ENCODE measurements at places on chromosomes 1 and 21.

DNA sequence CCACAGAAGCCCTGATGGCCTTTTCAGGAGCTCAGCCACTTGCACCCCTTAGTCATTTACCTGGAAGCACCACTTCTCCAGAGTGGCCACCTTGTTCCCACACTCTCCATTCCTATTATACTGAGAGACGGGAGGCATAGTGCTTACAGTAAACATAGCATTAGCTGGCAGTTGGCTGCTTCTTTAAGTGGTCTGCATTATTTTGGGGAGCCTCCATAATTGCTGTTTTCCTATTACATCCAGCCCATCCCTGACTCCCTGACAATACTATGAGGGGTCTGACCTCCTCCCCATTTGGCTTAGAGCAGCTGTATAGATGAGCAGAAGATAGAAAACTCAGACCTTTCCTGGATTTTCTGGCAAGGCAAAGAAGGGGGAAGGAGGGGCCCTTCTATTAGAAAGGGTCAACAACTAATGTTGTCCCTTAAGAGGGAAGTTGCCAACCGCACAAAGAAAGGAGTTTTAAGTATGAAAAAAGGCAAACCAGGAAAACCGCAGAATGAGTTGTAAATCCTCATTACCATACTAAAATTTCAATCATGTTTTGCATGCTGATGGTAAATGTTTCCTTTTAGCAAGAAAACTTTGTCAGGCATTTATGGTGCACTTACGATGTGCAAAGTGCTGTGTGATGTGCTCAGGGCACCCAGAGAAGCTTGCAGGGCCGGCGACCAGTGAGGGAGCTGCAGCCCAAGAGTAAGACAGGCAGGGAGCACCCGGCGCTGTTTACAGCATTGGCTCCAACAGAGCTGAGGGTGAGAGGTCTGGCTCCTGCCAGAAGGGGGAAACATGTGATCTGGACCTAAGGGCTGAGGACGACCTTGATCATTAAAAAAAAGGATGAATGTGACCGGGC, 167.3 kb downstream of the ZZZ3 start:
- DNase-seq = no peak

GRCh38 chr1:116997066-116997465, 4.5 kb upstream of the CD101 start:
- DNase-seq = no peak

GRCh38 chr1:29971703-29972102, 735.4 kb downstream of the PTPRU start:
- no peak for DNase-seq

DNA sequence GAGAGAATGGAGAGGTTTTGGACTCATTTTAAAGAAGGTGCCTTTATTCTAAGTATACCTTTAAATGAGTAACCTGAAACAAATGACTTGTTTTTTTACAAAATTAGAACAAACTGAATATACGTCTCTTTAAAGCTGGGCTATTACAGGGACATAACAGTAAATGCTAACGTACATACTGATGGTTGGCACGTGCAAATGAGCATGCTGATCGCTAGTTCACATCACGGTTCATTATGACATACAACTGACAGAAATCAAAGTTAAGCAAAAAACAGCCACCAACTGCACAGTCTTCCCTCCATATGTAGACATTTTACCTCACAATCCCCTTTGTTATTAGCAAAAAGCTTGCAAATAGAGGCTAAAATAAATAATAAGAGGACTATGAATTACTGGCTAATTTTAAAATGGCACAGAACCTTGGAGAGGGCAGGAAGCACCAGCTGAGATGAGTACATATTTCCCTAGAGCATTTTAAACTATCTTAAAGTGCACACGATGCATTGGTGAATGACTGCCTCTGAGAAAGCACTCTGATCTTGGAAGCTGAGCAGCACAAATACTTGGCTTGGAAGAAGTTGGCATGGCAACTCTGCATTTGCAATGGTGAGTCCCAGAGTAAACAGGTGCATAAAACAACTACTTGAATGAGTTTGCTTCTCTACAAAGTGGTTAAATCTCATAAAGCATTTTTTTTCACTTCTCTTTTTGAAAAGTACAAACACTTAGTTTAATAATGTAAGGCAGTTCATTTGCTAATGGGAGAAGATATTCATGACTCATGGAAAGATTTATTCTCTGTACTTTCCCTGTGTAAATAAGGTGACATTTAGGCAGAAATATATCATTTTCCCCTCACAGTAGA, 204.7 kb downstream of the LHX8 start:
- DNase-seq = no peak

GRCh38 chr1:46517010-46517600, 27.5 kb downstream of the DMBX1 start:
- DNase-seq = no peak

DNA sequence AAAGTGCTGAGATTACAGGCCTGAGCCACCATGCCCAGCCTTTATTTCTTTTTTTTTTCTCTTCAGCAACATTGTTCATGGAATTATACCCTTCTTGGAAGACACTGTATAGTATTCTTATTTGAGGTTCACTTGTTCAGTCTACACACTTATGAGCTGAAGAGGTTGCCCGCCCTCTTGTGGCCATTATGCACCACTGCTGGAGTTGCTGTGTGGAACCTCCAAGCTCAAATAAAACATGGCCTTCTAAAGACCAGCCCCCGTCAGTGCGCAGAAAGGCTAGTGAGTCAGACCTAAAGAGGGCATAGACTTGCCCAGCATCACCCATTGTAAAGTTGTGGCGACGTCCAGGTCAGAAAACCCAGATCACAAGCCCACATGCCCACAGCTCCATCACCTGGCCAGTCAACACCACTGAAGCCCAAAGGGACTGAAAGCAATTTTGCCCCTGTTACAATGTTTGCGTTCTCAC, 20.4 kb downstream of the LURAP1 start:
- DNase-seq = peak; percentile 30

DNA sequence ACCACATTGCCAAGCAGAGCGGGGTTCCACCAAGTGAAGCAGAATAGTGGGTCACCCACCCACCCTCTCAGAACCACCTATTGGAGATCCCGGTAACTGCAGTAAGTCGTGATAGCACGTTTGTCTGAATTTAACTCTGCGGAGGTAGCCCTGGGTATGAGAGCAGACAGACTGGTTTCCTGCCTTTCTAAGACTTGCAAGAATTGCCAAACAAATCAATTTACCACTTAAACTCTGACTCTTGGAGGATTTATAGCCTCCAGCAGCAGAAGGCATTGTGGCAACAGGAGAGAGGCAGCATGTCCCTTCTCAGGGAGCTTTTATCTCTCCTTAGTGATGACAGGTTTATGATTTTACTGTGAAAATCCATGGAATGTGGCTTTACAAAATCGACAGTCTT, 287.9 kb upstream of the FMN2 start:
- no peak for DNase-seq

- no peak for DNase-seq
Measured at GRCh38 chr21:45950740-45951515, 30.6 kb upstream of the COL6A1 start.

GRCh38 chr1:145425436-145426029, at the start of gene NBPF20:
NBPF20 (minus strand) TSS chr1:145425603; CDS start chr1:145405272, 20,331 bp downstream.
- DNase-seq = peak; percentile 75

GRCh38 chr1:229729916-229730315, 103.9 kb downstream of the URB2 start:
- DNase-seq = no peak

- DNase-seq = no peak
Measured at GRCh38 chr1:25110485-25110884, 121.8 kb downstream of the SYF2 start.

- DNase-seq = no peak
Measured at GRCh38 chr21:41197582-41197981, 29.6 kb downstream of the BACE2 start.

DNA sequence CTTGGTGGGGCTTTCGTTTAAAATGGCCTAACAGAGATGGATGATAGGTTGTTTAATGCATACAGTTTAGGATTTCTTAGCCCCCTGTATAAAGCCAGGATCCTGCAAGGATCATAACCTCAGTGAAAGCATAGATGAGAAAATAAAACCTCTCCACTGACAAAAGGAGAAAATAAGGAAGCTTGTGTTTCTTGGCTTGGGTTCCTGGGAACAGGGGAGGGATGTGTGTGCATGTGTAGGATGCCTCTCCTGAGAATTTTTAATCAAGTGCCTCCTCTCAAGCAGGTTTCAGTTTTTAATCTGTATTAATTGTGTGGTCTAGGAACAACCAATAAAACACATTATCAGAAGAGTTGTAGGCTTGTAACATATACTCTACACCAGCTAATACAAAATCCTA, 26.1 kb downstream of the PRKACB start:
- DNase-seq = no peak

DNA sequence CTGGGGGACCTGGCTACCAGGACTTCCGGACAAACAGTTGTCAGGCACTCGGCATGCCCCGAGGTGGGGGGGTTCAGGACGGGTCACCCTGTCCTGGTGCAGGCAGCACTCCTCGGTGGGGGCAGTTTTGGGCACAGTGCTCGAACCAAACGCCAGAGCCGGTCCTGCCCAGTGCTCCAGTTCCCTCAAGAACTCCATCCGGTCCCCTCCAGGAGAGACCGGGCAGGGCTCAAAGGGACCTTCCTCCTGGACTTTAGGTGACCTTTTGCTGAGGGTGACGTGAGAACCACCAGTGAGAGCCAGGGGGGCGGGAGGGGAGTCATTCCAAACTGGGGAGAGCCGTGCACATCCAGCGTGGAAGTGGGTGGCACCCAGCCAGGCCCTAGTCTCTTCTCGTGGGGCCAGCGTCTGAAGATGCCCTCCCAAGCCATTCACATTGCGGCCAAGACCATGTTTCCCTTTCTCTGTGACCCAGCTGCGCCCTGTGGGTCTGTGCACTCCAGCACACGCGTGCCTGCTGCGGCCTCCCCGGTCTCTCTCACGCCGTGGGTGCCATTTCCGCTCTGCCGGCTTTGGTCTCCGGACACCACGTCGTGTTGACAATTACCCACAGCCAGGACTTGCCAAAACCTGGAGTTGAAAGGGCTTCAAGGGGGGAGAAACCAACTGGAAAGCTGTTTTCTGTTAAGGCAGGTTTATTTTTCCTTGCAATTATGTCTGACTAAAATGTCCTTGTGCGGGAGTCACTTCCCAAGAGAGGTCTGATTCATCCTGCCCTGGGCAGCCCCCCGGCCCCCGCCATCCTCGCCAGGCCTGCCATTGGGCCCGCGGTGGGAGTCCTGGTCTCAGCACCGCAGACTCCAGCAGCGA, 178.8 kb upstream of the ARHGEF16 start:
- DNase-seq = no peak

DNA sequence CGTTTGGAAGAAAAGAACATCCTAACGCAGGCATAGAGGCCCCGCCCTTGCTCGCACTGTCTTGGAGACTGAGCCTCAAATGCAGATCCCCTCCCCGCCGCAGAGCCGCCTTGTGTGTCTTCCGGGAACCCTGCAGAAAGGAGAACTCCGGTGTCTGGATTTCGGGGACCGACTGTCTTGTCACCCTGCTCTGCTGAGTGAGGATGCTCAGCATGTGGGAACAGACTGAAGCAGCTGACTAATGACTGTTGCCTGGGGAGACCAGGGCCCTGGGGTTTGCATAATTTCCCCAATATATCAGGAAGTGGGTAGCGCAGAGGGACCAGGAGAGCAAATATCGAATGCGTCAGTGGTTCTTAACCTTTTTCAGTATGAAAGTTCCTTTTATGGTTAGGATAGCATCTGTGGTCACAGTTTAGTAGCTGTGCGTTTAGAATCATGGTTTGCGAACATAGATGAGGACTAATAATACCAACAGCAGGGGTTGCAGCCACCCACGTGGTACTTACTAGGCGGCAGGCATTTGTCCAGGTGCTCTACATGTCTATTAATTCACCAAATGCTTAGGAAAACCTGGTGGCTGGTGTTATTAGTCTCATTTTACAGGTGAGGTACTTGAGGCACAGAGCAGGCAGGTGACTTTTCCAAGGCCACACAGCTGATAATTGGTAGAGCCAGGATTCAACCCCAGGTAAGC, 14.3 kb downstream of the GPR137B start:
- DNase-seq = no peak

DNA sequence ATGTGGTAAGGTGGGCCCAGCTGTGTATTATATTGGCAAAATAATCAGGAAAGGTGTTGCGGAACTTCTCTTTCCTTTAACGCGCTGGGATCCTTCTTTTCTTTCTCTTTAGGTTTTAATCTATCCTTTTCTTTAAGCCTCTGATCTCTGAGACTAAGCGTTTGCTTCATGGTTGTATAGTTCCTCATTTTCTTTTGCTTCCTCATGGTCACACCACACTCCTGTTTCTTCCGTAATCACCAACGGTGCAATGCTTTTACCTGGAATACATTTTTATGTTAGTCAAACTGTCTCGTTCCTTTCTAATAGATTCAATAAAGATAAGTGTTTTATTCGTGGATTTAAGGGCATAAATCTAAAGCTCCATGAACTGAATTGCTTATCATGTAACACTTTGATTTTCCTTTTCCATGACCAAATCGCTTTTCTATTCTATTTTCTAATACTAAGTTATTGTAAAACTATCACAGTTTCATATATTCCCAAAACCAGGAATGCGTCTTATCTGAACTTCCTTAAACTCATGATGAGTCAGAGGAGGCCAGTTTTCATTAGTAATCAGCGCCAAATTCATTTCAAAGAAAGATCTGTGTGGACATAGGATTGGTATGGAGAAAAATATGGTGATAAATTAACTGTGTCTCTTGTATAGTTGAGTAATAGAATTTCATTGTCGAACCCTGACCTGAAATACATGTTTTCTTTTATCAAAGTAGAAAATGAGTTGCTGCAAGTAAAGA, 12.2 kb downstream of the SDCCAG8 start:
- DNase-seq = no peak

GRCh38 chr1:219967361-219967760, 39.0 kb upstream of the SLC30A10 start:
- DNase-seq = no peak

DNA sequence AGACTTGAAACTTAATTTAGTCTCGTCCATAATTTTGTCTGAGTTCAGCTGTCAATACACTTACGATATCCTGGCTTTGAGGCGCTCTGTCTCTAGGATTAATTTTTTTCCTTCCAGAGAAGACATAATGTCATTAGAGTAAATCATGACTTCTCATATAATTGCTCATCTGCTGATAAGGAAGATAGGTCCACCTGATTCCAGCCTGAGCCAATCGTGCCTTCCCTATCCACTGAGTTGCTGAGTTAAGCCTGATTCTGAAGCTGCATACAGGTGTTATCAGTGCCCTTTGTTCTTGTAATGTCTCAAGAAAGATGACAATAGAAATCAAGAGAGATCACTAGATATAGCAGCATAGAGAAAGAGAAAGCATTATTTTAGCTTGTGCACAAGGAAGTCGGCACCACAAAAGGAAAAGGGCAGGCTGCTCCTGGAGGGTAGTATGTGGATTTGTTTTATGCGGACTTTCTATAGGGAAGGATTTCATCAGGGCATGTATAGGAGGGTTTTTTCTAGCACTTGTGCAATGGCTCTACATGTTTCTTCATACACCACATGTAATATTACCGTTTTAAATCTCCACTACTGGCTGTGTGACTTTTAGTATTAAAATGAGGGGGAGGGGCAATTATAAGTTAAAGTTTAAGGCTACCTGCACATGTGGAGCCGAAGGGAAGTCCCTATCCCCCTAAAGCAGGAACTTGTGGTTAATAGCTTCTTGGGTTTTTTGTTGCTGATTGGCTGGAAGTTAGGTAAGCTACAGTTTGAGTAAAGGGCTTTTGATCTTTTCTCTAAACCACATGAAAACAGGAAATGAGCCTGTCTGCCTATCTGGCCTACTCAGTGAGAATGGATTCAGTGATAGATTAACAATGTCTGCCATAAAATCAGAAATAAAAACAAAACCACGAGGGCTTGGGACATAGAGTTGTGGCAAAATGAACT, 133.4 kb downstream of the PLPPR5 start:
- DNase-seq = no peak

Measured in stimulated activated CD8-positive, alpha-beta memory T cell treated with anti-CD3 and anti-CD28 coated beads, Interleukin-4, amount 100 ng/mL, for 24 hours (primary cell).